ENCODE measurements at places on chromosomes 16 and 17.

DNA sequence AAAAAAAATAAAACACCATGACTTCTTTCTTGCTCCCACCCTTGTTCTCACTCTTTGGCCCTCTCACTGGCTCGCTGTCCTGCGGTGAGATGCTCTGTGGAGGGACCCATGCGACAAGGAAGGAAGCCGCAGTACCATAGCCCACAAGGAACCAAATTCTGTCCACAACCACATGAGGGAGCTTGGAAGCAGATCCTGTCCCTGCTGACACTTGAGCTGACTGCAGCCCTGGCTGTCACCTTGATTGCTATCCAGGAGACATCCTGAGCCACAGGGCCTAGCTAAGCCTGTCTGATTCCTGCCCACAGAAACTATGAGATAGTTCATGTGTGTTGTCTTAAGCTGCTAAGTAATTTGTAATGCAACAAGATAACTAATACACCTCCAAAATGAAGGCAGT lies 4.8 kb upstream of the MT2A start:
- DNase-seq, result no peak

DNA sequence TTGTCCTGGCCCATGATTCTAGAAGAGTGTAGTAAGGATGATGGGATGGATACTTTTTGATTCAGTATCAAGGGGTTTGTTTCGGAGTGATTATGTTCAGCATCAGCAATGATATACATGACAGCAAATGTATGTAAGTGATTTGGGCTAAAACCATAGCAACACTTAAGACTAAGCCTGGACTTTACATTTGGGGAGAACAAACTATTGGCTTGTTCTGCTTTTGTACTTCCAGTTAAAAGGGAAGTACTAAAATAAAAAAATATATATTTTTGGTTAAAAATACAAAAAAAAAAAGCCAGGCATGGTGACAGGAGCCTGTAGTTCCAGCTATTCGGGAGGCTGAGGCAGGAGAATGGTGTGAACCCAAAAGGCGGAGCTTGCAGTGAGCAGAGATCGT lies 20.5 kb upstream of the DHX8 start:
- no peak for DNase-seq

GRCh38 chr16:52439171-52439701 lies 107.7 kb downstream of the TOX3 start:
- DNase-seq, result no peak

DNA sequence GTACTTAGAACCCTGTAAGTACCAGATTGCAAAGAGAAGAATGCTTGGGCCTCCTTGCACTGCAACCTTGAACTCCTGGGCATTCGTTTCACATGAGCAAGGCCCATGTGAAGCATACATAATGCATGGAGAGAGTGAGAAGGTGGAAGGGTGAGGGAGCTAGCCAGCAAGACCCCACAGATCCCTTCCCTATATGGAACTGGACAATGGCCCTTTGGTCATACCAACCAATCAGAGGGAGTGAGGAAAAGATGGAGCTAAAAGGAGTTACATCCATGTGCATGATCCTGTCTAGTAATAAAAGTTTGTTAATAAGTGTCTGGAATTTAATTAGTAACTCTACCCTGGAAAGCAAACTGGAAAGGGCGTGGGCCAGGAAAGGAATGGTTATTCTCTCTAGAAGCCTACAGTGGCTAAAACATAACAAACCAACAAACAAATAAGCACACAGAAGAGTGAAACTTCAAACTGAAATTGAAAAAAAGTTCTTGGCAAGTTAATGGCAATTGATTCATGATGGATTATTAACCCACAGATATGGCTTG lies 29.6 kb downstream of the DNAH3 start:
- no peak for DNase-seq

GRCh38 chr17:7204336-7204735 lies 15.3 kb downstream of the DLG4 start:
- no peak for DNase-seq

All from stimulated activated CD4-positive, alpha-beta T cell treated with anti-CD3 and anti-CD28 coated beads, TNF-alpha, amount 100 ng/mL, for 4 hours (primary cell).